ENCODE measurements at places on chromosomes 3 and 15.
A peak's percentile ranks its signal among the peaks of the same experiment; 100 is the strongest.

- peak; percentile 19 for DNase-seq
These were observed 1.7 kb downstream of the TIPARP start for GRCh38 chr3:156675830-156676767.

GRCh38 chr3:108180194-108180593, 42.0 kb downstream of the IFT57 start:
- no peak for DNase-seq

DNA sequence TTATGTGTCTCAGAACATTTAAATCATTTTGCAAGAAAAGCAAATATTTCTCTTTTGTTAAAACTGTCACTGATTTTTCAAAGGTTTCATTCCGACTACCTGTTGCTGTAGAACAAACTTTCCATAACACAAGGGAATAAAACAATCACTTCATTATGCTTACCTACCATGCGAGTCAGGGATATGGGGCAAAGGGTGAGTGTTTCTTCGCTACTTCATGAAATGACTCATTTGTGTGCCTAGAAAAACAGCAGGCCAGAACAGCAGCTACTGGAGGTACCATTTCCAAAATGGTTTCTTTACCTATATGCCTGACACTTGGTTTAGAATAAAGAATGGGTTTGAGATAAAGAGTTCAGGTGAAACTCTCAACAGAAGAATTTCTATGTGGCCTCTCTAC, 712.5 kb downstream of the PLOD2 start:
- DNase-seq: no peak

DNA sequence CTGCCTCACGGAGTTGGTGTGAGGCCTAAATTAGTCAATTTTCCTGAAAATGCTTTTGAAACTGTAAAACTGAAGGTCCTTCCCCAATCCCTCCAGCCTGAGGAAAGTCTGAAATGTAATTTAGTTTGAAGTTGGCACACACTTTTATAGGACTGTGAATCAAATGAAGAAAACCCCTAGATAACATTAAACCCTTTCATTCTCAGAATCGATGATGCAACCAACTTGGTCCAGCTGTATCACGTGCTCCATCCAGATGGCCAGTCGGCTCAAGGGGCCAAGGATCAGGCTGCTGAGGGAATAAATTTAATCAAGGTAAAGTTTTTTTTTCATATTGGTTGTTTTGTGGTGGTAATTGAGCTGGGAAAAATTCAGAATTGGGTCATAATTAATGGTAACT, 11.7 kb downstream of the MRPS22 start:
- DNase-seq: no peak

- DNase-seq: no peak
These were observed 5.5 kb downstream of the ATOSA start for GRCh38 chr15:52673734-52674133.

DNA sequence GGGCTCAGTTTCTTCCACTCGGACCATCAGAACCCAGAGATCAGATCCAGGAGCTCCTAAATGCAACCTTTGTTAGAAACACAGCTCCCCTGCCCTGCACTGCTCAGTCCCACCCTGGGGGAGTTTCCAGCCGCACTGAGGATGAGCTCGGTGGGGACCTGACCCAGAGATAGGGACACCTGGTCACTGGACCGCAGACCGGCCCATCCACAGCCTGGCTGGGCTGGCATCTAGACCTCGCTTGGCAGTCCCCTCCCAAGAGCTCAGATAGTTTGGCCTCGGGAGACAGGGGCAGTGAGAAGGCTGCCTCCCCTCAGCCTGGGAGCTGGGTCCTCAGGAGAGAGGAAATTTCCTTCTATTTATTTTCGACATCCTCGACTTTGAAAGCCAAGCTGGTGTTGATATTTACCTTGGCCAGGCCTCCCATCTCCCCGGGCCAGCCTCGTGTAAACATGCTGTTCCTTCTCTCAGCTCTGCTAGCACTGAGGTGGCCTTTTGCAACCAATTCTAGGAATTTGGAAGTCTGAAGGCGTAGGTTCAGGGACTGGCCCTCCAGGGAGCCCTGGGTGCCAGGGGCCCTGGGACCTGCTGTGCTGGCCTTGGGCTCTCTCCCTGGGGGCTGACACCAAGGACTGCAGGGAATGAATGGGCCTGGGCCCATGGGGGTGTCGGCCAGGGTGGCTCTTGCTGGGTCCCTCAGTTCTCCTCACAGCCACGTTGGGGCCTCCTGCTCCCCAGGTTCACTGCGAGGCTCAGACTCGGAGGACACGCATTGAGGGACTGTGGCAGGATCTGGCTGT, 90.1 kb downstream of the VGLL4 start:
- DNase-seq: no peak

DNA sequence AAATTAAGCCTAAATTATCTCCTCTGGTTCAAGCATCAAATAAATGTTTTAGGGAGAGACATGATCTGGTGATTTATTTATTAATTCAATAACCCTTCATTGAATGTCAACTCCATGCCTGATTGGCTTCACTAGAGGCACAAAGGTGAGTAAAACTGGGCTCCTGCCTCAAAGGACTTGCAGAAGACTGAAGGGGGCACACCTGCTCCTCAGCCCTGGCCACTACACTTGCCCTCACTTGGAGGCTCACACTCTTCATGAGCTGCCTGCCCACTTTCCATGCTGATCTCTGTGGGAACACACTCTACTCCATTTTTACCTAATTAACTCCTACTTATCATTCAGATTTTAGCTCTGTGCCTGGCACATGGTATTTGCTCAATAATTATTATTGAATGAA, 84.4 kb upstream of the KCNMB2 start:
- DNase-seq: no peak

DNA sequence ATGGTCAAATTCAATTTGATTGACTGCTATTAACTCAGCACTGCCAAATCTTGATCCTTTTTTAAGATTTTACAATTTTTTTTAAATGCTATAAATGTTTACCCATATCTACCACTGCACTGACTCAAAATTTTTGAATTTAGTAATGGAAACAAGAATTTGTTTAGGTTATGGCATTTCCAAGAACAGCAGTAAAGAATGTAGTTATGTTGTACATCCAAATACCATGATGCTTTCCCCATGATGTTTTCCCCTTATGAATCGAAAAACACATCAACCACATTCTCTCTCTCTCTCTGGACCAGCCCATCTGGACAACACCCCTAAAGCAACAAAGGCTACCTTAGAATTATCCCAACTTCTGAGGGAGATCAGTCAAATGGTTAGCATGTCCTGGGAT, 14.2 kb downstream of the CHRM5 start:
- no peak for DNase-seq
